ENCODE measurements at places on chromosomes 5 and 9.

DNA sequence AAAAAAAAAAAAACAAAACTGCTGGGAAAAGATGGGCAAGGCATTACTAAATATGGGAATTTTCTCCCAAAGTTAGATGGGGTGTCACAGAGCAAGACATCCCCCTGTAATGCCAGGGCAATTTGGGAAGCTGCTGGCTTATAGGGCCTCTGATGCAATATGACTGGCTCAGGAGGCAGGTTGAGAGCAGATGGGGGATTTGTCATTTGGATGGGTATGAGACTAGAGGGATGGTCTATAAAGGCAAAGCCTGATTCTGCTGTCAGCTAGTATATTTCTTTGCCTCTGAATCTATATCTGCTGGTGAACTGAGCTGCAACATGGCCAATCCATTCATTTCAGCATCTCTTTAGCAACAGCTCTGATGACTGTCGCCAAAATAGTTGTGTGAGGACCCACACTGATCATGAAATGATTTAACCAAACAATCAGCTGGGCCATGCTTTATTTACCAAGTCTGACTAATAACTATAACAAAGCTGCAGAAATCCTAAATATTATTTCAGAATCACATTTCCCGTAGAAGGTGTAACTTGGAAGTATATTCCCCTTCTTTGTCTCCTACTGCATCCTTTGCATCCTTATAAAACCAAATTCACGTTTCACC, 455.1 kb upstream of the ZNF608 start:
- no peak for DNase-seq

- DNase-seq, result no peak
Measured at GRCh38 chr5:143233031-143233430, 170.5 kb downstream of the NR3C1 start.

GRCh38 chr5:133450286-133450685, 162.1 kb downstream of the FSTL4 start:
- DNase-seq, result no peak

- no peak for DNase-seq
Measured at GRCh38 chr9:87853876-87854579, 28.6 kb upstream of the SPATA31E1 start.

- no peak for DNase-seq
Measured at GRCh38 chr5:8013948-8014710, 145.2 kb downstream of the MTRR start.

GRCh38 chr9:114616684-114617520, 5.8 kb downstream of the TMEM268 start:
- DNase-seq, result no peak

GRCh38 chr9:135485385-135485784, 5.8 kb downstream of the PPP1R26 start:
- no peak for DNase-seq

GRCh38 chr5:88727705-88728313, 155.2 kb downstream of the MEF2C start:
- no peak for DNase-seq

- DNase-seq, result no peak
Measured at GRCh38 chr9:120486835-120487234, 93.1 kb downstream of the CDK5RAP2 start.

GRCh38 chr5:149809931-149810691, 80.0 kb downstream of the PPARGC1B start:
- DNase-seq, result no peak

DNA sequence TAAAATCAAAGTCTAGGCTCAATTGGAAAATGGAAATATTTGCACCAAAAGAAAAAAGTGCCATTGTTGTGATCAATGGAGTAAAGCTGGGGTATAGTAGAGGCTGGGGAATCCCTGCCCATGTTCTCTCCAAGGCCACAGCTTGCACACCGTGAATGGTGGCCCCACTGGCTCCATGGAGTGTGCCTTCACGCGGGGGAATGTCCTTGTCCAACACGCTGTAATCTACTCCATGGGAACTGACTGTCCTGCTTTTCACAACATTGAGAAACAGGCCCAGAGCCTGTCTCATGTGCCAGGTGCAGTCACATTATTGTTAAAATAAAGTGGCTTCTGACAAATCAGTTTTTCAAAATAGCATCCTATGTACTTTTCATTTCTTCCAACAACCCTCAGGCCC, 33.1 kb upstream of the ITGA2 start:
- DNase-seq, result no peak

DNA sequence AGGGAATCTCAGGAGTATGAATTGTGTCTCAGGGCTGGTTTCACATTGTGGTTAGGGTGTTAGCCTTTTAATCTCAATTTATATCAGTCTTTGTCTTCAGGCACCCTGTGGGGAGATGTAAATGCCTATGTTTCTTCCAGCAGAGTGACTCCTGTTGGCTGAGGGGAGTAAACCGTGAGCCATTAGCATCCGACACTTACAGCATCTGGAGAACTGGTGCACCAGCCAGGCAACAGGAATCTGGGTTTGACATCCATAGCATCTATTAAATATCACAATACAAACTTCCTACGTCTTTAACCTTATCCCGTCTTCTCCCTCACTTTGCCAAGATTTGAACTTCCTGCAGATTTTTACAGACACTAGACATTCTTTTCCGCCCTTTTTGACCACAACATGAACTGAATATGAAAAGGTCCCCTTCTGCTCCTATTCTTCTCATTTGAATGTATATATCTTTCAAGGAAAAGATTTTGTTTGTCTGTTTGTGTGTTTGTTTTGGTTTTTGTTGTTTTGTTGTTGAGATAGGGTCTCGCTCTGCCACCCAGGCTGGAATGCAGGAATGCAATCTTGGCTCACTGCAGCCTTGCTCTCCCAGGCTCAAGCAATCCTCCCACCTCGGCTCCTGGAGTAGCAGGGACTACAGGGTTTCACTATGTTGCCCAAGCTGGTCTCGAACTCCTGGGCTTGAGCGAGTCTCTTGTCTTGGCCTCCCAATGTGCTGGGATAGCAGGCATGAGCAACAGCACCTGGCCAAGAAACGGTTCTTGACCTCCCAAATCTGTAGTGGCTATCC, 626.2 kb downstream of the TLR4 start:
- DNase-seq, result no peak

DNA sequence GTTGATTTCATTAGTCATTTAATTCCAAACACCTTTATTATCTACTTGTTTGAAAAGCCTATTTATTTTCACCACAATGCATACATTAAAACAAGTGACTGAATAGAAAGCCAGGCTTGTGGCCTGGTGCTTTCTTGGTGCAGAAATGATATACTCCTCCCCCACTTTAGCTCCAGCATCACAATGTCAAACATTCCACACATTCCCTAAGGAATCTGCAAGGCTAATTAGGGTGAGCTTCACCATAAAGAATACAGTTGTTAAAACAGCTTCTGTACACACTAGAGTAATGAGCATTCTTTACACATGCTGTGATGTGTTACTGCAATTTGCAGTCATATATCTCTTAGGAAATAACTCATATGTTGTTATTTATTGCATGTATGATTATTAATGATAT, 705.7 kb downstream of the CETN3 start:
- no peak for DNase-seq

GRCh38 chr5:169299663-169300467, 1.1 kb downstream of the SLIT3 start:
- DNase-seq, result no peak

- DNase-seq, result no peak
Measured at GRCh38 chr5:140073296-140073695, 30.2 kb upstream of the NRG2 start.

All from T-helper 2 cell treated with Interferon-gamma antibody and Interleukin-4, amounts not matched to agents 5 μg/mL and 100 μg/mL, for 36 hours (primary cell).